LHCN-M2 (cell line): ENCODE measurements at places on chromosomes 12 and 14. TPM values are rescaled to one million over a fixed set of nuclear protein-coding genes. Genes with fewer than 3 reads are reported as not detected.
A peak's percentile ranks its signal among the peaks of the same experiment; 100 is the strongest.

- no peak for DNase-seq
These were observed 258.4 kb downstream of the AKAP6 start for GRCh38 chr14:32587461-32587860.

DNA sequence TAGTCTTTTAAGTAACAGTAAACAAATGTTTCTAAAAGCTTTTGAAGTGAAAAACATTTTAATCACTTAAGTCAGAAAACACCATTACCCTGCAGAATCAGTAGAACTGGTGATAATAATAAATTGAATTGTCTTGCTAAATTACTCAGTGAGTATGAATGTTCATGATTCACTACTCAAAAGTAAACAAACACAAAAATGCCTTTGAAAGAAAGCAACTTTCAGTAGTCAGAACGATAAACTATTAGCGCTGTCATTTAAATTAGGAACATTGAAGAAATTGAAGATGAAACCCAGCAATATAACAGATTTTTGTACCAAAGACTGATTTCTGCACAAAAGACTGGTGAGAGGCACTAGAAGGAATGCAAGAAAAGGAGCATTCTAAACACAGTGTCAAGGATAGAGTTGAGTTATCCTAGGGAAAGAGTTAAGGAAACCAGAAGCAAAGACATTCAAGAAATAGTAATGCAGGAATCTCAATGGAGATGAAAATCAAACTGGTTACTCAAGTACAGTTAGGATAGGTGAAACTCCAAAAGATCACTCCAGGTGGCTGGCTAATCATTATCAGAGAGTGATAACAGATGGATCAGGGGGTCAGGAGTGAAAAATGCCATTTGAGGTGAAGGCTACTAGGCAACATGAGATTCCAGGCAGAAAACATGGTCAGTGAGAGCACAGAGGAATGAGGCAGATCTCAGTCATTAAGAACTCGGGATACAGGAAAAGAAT lies 77.4 kb upstream of the ALG10 start:
- peak; percentile 30 for DNase-seq

DNA sequence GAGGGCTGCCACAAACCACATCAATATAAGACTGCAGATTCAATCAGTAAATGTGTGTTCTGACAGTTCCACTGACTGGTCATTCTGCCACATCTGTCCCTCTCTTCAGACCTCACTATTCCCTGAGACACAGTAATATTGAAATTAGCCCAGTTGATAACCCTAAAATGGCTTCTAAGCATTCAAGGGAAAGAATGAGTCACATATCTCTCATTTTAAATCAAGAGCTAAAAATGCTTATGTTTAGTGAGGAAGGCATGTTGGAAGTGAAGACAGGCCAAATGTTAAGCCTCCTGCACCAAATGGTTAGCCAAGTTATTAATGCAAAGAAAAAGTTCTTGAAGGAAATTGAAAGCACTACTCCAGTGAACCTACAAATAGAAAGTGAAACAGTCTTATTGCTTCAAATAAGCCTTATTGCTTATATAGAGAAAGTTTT lies 24.5 kb upstream of the KIF21A start:
- DNase-seq: peak; percentile 3

DNA sequence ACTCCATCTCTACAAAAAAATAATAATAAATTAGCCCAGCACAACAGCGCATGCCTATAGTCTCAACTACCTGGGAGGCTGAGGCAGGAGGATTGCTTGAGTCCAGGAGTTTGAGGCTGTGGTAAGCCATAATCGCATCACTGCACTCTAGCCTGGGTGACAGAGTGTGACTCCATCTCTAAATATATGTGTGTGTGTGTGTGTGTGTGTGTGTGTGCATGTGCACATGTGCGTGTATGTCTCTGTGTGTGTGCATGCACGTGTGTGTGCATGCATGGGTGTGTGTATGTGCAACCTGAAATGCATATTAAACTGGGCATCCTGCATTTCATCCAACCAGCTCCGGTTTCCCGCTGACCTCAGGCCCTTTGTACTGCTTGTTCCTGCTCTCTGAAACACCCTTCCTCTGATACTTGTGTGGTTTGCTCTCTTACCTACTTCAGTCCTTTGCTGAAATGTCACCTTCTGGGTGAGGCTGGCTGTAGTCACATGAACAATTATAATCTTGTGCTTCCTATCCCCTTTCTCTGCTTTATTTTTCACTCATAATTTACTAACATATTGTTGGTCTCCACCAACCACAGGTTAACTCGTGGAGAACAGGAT lies 46.9 kb downstream of the PHLDA1 start:
- no peak for DNase-seq

GRCh38 chr12:66453120-66453519 lies 150.8 kb downstream of the HELB start:
- DNase-seq: no peak

GRCh38 chr12:96014943-96015599 lies 18.9 kb upstream of the HAL start:
- DNase-seq: no peak

GRCh38 chr12:47207340-47207717 lies 127.6 kb upstream of the AMIGO2 start:
- DNase-seq: no peak

- DNase-seq: no peak
These were observed 200.9 kb upstream of the IGF1 start for GRCh38 chr12:102681309-102681708.

The TMEM63C gene
- total RNA-seq: 0.06 TPM in 1 of 2 replicates, not detected in the other

GRCh38 chr12:51632623-51633022 lies 41.6 kb downstream of the SCN8A start:
- no peak for DNase-seq

DNA sequence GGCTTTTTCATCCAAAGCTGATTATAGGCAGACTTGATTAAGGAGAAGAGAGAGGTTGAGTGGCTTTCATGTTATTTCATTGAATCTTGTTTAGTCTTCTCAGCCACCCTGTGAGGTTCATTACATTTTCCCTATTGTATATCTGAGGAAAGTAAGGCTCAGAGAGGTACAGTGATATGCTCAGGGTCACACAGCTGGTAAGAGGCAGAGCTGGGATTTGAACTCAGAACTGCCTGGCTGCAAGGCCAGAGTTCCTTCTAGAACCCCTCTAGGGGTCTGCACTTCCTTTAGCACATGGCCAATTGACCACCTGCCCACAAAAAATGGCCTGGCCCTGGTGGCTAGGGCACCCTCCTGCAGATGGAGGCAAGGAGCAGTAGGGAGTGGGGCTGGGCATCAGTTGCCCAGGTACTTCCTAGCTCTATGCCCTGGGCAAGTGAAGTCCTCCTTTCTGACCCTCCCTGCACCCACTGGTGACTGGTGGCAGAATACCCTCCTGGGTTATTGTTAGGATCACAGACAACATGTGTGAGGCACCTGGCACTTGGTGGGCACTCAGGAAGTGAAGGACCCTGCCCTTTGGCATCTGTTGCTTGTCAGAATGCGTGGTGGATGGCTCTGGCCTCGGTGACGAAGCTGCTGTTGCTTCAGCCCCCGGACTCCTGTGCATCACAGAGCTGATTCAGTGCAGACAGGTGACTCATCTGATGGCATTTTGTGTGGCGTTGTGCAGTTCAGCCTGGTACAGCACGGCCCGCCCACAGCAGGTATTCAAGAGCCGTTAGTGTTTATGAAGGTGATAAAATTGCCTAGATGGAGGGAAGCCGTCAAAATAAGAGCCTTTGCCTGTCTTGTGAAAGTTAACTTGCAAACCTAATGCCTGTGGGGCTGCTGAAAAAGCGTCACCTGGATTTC lies 115.8 kb downstream of the SLC25A47 start:
- peak; percentile 64 for DNase-seq

The TPH2 gene
- total RNA-seq: not detected in 2 replicates

GRCh38 chr14:92105073-92105892 lies 1.1 kb downstream of the ATXN3 start:
- no peak for DNase-seq

The MYF6 gene
- total RNA-seq: 29.3 and 29.4 TPM in 2 replicates
